ENCODE measurements at places on chromosomes 3 and 15.

GRCh38 chr3:171086914-171087313, 60.4 kb upstream of the SLC2A2 start:
- no peak for DNase-seq

DNA sequence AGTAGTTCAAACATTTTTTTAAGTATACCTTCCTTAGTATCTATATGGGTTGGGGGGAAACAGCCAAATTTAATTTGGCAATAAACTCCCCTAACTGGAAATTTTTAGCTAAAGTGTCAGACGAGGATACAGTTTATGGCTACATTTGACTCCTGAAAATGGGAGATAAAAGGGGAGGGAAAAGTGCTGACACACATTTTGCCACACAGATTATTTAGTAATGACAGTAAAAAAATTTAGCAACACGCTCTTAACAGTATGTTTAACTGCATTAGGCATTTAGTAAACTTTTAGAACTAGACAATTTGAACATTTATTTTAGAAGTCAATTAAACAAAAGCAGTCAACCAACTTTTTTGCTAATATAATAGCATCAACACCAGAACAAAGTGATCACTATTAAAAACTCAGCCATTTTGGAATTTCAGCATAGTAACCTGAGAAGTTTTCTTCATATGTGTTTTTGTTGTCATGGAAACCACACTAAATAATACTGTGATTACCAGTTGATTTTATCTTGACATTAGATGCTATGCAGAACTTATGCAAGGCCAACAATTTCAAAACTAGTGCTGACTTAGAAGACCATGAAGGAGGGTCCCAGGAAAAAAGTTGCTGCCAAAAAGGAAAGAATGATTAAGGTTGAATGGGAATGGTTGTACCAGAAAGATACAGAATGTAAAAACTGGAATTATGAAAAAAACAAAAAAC, 47.0 kb upstream of the TFG start:
- DNase-seq = no peak

- peak; percentile 25 for DNase-seq
These were observed 699 bp downstream of the MEGF11 start for GRCh38 chr15:66252685-66253417.

GRCh38 chr3:173402656-173403055, 5.1 kb downstream of the NLGN1 start:
- DNase-seq = no peak

DNA sequence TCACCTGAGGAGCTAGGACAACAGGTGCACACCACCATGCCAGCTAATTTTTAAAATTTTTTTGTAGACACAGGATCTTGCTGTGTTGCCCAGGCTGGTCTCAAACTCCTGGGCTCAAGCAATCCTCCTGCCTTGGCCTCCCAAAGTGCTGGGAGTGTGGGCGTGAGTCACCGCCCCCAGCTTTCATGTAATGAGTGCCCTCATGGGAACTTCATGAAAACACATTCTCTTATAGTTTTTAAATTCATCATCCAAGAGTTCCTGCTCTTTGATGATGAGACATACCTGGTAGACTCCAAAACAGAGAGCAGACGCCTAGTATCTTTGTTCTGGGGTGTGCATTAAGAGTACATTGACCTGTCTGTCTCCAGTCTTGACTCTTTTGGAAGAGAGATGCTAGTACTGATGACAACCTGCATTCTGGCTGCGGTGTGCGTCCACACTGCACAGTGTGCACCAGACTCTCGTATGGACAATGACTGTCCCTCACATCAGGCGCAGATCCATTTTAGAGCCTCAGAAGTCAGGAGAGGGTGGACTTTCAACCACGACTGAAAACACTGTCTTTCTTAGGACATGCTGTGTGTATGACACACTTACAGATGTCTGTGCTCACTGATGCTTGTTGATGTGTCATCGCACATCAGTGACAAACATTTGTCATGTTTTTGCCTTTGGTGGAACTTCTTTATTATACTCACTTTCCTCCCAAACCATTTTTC, 2.0 kb downstream of the NRROS start:
- no peak for DNase-seq

GRCh38 chr3:161409069-161409468, 37.8 kb upstream of the SPTSSB start:
- DNase-seq = peak; percentile 45

DNA sequence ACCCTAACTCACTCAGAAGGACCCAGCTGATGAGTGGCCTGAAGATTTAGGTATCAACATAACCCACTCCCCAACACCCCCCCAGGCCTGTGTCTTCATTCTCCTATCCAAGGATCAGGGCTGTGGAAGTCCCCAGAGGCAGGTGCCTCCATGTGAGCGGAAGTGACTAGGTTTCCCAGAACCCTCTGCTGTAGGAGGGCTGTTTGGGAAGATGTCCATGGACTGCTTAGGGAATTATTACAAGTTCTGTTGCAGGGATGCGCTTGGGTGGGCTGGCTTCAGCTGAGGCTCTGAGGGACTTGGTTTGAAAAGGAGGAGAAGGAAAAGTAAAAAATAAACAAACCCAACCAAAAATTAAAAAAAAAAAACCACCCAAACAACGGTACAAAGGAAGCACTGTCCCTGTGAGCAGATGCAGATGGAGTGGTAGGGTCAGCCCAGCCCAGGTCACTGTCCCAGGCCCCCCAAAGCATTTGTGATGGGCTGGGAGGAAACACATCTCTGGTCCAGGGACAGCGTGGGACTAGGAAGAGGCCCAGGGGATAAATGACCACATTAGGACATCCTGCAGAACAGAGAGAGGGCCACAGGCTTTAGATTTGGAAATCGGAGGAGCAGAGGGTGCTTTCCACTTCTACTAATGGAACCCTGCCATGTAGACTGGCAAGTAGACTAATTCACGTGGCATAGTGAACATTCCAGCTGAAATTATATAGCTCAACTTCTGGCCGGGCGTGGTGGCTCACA, 12.2 kb upstream of the APOD start:
- no peak for DNase-seq

DNA sequence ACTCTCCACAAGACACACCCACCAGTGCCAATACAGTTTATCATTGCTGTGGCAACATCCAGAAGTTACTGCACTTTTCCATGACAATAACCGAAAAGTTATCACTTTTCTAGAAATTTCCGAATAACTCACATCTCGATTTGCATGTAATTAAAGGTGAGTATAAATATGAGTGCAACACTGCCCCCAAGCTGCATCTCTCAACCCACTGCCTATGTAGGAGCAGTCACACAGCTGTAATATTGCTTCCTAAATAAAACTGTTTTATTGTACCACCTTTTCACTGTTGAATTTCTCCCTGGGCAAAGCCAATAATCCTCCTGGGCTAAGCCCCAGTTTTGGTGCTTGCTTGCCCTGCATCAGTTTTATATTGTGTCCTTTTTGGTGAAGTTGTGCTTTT, 601.0 kb upstream of the EPHA6 start:
- no peak for DNase-seq

GRCh38 chr3:17466028-17466427, 276.4 kb downstream of the TBC1D5 start:
- DNase-seq = no peak

DNA sequence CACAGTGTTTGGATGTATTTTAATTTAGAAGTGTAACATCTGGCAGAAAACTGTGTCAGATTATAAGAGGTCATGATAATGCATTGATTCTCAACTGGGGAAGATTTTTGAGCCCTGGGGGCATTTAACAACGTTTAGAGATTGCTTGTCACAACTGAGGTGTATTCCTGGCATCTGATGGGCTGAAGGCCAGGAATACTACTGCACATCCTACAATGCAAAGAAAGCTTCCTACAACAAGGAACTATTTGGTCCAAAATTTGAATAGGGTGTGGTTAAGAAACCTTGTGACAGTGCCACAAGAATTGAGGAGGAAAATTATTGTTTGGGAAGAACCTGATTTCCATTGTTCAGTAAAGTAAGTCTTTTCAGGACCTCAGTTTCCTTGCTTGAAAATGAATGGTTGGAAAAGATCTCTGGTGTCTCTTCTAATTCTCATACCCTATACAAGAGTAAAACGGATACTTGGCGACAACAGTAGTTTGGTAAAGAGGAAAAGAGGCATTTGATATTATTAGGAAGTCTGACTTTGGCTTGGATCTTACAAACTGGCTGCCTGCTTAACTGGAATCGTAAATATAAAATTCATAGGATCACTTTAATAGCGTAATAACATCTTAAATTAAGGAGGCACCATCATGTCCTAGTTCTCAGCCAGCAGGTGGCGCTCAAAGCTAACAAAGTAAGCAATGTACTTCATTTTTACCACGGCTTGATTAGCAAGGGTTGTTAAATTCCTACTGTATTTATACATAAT, 4.3 kb downstream of the DAZL start:
- DNase-seq = peak; percentile 46

GRCh38 chr3:82474711-82475110, 713.3 kb upstream of the GBE1 start:
- DNase-seq = no peak

- DNase-seq = no peak
These were observed 60.7 kb upstream of the HEG1 start for GRCh38 chr3:125116311-125117080.

Measured in Caco-2 (cell line).